ENCODE measurements at places on chromosomes 6 and 20.

DNA sequence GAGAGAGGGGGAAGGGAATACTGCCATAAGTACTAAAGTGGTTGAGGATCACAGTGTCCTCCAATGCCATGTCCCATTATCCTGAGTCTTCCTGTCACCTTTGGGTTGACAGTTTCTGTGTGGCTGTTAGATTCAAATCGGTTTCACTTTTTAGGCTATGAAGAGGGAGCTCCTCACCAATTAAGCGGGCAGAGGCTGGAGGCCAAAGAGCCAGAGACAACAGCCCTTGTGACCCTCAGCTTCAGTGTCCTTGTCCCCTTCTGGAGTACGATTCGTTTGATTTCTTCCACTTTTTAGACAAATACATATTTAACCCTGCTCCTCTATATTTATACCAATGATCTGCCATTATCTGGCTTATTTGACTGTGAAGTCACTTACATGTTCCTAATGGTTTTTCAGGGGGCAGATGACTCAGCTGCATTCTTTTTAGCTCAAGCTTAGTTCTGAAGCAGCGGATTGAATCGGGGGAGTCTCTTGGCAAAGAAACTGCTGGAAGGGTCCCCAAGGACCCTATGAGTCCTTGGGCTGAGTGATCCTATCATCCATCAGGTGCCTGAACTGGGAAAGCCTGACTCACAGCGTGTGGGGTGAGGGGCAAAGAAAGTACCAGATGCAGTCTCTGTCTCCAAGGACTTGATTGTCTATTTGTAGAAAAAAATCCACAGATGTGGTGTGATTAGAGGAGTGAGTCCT lies 18.2 kb downstream of the FERMT1 start:
- DNase-seq, result no peak

- DNase-seq, result no peak
Measured at GRCh38 chr6:101853231-101854085, 459.9 kb downstream of the GRIK2 start.

DNA sequence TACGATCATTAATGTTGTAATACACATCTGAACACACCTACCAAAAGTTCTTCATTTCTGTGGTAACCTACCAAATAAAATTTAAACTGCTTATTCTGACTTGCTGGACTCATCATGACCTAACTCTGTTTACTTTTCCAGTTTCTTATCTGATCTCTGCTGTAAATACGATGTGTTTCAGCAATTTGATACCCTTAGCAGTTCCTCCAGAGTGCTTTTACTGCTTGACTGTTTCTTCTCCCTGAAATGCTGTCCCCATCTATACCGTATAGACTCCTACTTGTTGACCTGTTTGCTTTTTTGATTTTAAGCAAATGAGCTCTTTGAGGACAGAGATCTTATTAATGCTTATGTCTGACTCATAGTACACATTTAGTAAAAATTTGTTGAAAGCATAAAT lies 119.5 kb downstream of the SCAF8 start:
- DNase-seq, result no peak

GRCh38 chr6:54802775-54803634 lies 43.6 kb upstream of the FAM83B start:
- no peak for DNase-seq

DNA sequence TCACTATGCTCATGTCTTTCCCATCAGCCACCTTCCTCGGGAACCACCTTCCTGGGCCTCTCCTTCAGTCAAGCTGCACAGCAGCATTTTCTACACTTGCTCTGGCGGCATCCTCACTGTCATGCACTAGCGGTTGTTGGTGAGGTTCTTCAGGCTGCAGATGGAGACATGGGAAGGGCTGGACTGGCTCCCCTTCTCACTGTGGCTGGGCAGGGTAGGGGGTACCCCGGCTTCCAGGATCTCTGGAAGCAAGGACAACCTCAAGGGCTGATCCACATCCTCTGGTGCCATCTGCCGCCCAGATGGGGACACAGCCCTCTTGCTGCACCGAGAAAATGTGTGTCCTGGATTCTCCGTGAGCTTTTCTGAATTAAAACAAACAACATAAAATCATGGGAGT lies 180.1 kb upstream of the RNF24 start:
- no peak for DNase-seq

DNA sequence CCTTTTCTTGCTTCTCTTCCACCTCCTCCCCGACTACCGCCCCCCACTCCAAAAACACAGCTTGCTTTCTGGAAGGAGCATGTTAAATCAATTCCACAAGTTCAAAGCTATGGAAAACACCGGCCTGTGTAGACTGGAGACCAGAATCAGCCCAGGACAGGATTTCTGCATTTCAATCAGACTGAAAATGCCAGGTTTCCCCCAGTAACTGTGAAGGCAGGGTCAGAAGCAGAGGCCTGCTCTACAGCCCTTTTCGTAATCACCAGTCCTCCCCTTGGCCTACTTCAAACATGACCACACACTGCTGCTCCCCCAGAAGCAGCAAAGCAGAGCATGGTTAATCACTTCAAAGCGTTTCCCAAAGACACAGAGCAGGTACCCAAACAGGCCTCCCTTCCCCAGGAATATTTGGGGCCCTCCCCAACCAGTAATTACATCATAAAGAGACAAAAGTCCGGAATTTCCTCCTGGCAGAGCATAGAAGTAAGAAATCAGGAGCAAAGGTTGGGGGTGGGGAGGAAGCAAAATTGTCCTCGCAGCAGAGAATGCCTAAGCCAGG lies 38.4 kb downstream of the ZMYND8 start:
- no peak for DNase-seq

Measured in CD4-positive, alpha-beta memory T cell (primary cell).